Activated T-helper 9 cell treated with anti-CD3 and anti-CD28 coated beads, Interleukin-2, amount 50 U/mL, for 16 hours (primary cell): ENCODE measurements at places on chromosomes 16 and 17.

DNA sequence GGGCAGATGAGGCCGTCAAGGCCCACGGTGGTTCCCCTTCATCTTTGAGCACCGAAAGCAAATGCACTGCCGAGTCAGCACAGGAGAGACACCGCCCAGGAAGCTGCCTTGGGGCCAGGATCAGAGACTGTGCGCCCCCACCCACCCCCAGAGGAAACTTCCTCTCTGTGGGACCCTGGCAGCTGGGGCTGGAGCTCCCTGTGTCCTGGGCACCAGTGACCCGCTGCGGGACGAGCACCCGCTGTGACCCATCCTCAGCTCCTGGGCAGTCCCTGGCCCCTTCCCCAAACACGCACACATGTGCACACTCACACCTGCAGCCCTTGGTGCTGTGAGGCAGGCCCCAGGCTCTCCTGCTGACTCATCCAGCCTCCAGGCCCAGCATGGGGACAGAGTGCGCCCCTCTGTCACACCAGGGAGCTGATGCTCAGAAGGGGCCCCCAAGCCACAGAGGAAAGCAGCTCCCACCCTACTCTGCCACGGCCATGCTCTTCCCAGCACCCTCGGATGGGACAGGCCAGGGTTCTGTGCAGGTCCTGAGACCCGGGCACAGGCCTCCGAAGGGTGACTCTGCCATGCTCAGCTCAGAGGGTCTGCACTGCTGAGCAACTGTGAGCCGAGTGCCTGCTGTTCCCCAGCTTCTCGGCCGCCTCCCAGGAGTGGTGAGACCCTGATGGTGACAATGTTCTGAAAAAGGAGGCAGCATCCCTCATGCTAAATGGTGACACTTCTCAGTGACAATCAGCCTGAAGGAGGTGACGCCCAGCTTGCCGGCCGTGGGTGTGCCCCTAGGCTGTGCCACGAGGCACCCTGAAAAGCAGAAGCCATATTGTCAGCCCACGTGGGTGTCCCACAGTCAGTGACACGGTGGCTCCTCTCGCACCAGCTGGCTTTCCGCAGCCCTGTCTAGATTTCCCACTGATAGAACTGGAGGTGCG is 3.6 kb downstream of the PIEZO1 start:
- peak; percentile 67 for DNase-seq

- no peak for DNase-seq
Measured at GRCh38 chr16:66204756-66205155, 161.7 kb upstream of the CDH5 start.

- DNase-seq, result no peak
Measured at GRCh38 chr16:50167556-50167955, 14.4 kb downstream of the TENT4B start.

DNA sequence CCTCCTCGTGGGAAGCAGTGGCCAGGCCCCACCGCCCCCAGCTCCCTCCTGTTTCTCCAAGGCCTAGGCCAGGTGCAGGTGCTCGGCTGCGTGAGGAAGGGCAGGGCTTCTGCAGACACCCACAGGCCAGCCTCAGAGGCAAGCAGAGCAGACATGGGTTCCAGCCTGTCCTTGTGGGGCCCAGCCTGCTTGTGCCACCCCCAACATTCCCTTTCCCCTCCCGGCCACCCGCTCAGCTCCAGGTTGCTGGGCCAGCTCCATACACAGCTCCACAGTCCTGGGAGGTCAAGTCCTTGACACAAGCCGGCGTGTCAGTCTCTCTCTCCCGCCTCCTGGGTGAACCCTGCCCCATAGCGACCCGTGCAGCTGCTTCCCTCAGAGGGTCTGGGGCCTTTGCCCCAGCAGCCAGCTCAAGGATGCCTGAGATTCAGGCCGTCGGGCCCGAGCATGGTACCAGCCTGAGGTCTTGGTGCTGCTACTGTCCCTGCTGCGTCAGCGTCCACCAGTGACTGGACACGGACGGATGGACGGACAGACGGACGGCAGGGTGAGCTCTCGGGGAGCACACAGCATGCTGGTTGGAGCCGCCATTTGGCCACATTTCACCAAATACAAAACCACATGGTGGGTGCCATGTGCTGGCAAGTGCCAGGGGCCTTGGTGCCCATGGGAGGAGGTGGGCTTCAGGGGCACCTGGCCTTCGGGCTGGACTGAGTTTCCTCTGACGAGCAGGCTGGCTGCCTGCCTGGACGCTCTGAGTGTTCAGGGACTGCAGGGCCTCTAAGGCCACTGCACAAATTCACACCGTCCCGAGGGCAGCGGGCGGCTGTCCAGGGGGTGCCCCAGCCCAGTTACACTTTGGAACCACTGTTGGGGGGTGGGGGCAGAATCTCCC is 8.0 kb downstream of the SECTM1 start:
- no peak for DNase-seq

DNA sequence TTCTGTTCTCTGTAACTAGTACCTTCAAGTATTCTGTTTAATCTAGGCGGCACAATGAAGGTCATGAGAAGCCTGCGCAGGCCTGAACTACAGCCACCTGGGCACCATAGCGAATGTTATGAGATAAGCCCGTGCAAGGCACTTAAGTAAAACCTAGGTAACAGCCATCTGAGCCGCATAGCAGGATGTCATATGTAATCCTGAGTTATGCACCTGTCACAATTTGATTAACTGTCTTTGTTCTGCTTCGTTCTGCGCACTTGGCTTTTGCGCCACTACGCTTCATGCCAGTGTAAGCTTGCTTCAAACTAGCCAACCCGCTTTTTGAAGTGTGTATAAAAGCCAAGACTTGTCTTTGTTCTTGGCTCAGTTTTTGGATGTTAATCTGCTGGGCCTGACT is 449.8 kb downstream of the KCNJ18 start:
- DNase-seq, result no peak
